ENCODE measurements at places on chromosomes 6 and 20. TPM values are rescaled to one million over a fixed set of nuclear protein-coding genes. Genes with fewer than 3 reads are reported as not detected.

RBPJL gene
- not detected for total RNA-seq

GPR6 gene
- total RNA-seq: not detected

OTOR gene
- total RNA-seq: not detected

SAMD5 gene
- 1.8 TPM for total RNA-seq

CLVS2 gene
- total RNA-seq: not detected

SUMO4 gene
- 0.51 TPM for total RNA-seq

TPD52L2 gene
- 73.5 TPM for total RNA-seq

FAM209B gene
- total RNA-seq: not detected

NKAIN4 gene
- total RNA-seq: not detected

Data from right cardiac atrium (tissue), 5 donors.